ENCODE measurements at places on chromosomes 12 and 14. TPM values are rescaled to one million over a fixed set of nuclear protein-coding genes. Genes with fewer than 3 reads are reported as not detected.

CLEC2A gene
- not detected for total RNA-seq

COCH gene
- 1.4 TPM for total RNA-seq

DENR gene
- 78.8 TPM for total RNA-seq

GPR84 gene
- 0.16 TPM for total RNA-seq

CMTM5 gene
- total RNA-seq = not detected

AQP5 gene
- total RNA-seq = not detected

LTBP2 gene
- total RNA-seq = 0.24 TPM

TEX22 gene
- total RNA-seq = 2.9 TPM

FAIM2 gene
- total RNA-seq = 0.39 TPM

NUAK1 gene
- not detected for total RNA-seq

FAM181A gene
- not detected for total RNA-seq

SLC39A9 gene
- 51.3 TPM for total RNA-seq

NRIP2 gene
- not detected for total RNA-seq

GDF3 gene
- not detected for total RNA-seq

IFI27L1 gene
- total RNA-seq = 18.4 TPM

EXOC3L4 gene
- total RNA-seq = not detected

IKBIP gene
- total RNA-seq = 29.4 TPM

HOXC11 gene
- not detected for total RNA-seq

PLA2G1B gene
- total RNA-seq = not detected
